ENCODE measurements at places on chromosomes 7 and 10. TPM values are rescaled to one million over a fixed set of nuclear protein-coding genes. Genes with fewer than 3 reads are reported as not detected.

The CYP2E1 gene
- 8.1 TPM for total RNA-seq

The HOXA4 gene
- total RNA-seq: 1.4 TPM

The AUTS2 gene
- total RNA-seq: 25.0 TPM

The PNLIPRP2 gene
- not detected for total RNA-seq

The RASA4B gene
- 2.0 TPM for total RNA-seq

The PLCE1 gene
- 3.5 TPM for total RNA-seq

DNA sequence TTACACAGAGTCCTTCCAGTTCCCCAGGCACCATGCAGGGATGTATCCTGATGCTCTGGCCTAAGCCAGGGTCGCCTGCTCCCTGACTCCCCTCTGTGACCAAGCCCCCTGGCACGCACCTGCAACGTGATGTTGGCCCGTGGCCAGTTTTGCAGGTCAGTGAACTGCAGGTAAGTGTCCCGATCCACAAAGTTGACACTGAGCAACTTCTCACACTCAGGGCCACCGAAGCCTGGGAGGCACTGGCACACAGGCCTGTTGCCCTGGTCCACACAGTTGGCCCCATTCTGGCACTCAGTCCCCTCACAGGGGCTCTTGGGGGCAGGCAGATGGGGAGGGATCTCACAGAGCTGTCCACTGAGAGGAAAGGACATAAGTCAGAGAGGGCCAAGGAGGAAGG is 174.3 kb downstream of the LCOR start:
- no peaks in the 10 kb centered on the region for H3K4me1 ChIP-seq
- H3K27me3 ChIP-seq: no peaks in the 10 kb centered on the region
- DNase-seq: no peak

GRCh38 chr10:118698421-118698820 is 56.3 kb downstream of the CACUL1 start:
- H3K4me3 ChIP-seq: no peak overlapping the region
- H3K4me1 ChIP-seq: no peaks in the 10 kb centered on the region
- no peak overlapping the region for H3K27ac ChIP-seq
- no peaks in the 10 kb centered on the region for H3K36me3 ChIP-seq
- H3K27me3 ChIP-seq: no peaks in the 10 kb centered on the region

DNA sequence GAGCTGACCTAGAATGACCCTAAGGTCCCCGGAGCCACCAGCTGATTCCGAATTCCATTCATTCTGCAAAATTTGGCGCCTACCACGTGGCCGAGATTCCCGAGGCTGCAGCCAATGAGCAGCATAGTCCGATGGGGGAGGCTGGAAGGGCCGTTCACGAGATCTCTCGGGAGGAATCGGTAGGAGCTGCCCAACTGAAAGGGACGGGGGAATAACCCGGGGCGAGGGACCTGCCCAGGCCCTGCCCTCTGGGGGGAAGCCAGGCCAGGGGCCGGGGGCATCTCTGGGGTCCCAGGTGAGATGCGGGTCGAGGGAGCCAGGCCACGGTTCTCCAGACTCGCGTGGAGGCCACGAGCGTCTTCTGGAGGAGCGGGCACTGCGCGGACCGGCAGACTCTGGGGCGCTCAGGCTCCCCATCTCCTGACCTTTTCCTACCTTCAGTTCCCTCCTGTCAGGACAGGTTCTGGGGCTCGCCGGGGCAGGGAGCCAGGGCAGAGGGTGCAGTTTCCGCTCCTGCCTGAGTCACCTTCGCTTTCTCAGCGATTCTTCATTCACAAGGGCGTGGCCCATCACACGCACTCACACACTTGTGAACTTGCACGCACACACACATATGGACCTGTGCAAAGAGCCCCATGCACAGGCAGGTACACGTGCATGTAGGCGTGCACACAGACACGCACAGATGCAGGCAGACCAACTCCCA is 173.4 kb downstream of the RNF216 start:
- no peak overlapping the region for H3K4me3 ChIP-seq
- H3K36me3 ChIP-seq: no peaks in the 10 kb centered on the region
- DNase-seq: no peak
- H3K27ac ChIP-seq: no peak overlapping the region
- H3K4me1 ChIP-seq: no peaks in the 10 kb centered on the region
- H3K27me3 ChIP-seq: no peaks in the 10 kb centered on the region

DNA sequence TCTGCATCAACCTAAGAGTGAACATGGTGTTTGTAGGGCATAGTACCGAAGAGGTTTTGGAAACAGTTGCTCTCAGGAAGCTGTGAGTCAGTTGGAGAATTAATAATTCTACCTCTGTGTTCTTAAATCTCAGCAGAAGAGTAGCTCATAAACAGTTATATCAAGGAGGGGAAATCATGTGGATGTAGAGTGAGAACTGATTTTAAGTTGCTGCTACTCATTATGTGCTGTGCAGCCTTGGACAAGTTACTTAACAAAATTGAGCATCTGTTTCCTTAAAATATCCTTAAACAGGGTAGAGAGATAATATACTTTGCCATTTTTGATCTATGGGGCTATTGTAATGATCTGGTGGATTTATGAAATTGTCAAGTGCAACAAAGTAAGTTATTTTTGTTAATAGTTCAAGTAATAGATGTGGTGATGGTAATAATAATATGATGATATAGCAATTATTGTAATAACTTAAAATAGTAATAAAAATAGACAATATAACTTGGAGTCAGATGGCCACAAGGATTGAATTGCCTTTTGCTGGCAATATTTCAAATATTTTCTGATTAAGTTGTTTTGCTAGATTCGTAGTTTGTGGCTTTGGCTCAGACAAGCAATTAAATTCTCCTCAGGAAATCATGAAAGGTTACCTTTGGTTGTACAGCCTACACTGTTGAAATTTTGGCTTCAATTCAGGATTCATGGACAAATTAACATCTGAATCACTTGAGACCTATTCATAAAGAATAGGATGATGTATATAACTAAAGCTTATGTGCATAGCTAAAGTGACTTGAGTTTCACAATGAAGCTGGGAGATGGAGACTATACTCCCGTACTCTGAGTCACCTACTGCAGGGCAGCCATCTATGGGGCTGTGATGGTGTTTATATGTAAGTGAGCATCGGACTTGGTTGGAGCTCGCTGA is 228.5 kb downstream of the CDK14 start:
- H3K27me3 ChIP-seq: no peaks in the 10 kb centered on the region
- no peak for DNase-seq
- no peak overlapping the region for H3K4me3 ChIP-seq

DNA sequence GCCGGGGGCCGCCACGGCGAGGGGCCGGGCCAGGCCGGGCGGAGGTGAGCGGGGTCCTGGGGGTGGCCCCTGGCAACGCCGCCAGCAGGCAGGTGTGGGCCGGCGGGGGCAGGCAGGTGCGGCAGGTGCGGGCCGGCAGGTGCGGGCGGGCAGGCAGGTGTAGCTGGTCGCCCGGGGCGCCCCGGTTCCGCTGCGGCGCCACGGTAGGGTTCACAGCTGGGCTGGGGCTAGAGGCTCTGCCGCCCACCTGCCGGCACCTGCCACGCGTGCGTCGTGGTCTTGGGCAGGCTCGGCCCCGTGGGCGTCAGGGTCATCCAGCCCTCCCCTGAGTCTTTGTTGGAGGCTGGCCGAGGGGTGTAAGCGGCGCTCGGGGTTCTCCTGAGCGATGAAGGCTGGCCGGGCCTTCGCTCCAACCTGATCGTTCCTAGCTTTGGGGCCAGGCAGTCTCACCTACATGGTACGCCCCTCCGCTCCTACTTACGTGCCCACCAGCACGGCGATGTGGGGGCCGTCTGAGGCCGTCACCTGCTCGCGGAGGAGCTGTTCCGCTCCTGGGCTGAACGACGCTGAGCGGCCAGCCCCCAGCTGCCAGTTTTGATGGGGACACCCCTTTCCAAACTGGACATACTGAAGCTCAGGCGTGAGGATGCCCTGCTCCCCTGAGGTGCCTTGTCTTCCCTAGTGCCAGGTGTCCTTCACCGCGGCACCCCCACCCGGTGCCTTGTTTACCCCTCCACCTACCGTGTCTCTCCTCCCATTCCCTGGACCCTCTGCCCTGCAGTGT is 493 bp downstream of the ZMIZ2 start:
- H3K27ac ChIP-seq: peak overlapping the region; percentile 50
- peaks cover 3% of the 10 kb centered on the region for H3K4me1 ChIP-seq
- H3K27me3 ChIP-seq: no peaks in the 10 kb centered on the region
- H3K4me3 ChIP-seq: peak overlapping the region; percentile 80

DNA sequence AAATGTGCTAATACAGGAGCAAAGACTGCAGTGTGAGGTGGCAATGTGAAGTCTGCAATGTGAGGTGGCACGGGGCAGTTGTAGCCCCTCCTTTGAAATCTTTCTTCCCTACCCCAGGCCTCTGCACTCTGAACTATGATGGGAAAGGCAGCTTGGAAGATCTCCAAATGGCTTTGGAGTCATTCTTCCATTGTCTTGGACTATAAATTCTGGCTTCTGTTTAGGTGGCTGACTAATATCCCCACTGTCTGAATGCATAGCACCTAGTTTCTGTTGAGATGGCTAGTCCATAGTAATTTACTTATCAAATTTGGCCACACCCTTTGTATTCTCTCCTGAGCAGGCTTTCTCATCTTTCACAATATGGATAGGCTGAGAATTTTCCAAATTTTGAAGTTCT is 175.0 kb downstream of the CFTR start:
- no peaks in the 10 kb centered on the region for H3K36me3 ChIP-seq
- no peaks in the 10 kb centered on the region for H3K4me1 ChIP-seq
- DNase-seq: no peak
- no peaks in the 10 kb centered on the region for H3K27me3 ChIP-seq

- no peaks in the 10 kb centered on the region for H3K4me1 ChIP-seq
- H3K4me3 ChIP-seq: no peak overlapping the region
- DNase-seq: no peak
Observed at GRCh38 chr7:43249823-43250145, 137.3 kb downstream of the HECW1 start.

- DNase-seq: no peak
- H3K27ac ChIP-seq: no peak overlapping the region
- H3K4me1 ChIP-seq: no peaks in the 10 kb centered on the region
- H3K27me3 ChIP-seq: no peaks in the 10 kb centered on the region
- no peak overlapping the region for H3K4me3 ChIP-seq
Observed at GRCh38 chr7:30831227-30831626, 60.0 kb downstream of the MINDY4 start.

DNA sequence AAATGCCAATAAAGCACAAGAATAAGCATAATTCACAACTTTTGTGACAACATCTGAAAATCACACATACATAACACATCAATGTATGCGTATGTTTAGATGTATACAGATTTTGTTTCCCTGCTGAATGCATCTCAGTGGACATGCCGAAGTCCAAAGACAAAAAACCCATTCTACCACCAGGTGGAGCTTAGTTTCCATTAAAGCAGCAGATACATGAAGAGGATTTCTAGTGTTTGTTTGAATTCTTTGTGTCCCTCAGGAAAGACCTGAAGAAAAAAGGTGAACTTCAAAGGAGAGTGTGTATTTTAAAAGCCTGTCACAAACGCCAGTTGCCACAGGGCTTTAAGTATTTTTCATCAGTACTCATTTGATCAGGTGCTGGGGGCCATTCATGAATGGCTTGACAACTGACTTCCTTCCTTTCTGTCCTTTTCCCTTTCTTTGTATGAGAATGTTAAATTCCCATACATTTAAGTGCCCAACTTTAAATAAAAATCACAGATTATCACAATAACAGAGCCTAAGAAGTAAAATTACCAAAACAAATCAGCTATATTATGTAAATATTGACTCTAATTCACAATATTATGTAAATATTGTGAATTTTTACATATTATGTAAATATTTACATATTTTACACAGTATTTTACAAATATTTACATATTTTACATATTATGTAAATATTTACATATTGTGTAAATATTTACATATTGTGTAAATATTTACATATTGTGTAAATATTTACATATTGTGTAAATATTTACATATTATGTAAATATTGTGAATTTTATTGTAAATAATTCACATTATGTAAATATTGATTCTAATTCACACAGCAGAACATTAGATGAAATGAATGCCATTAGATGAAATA is 343.0 kb downstream of the CRPPA start:
- no peak overlapping the region for H3K4me3 ChIP-seq
- H3K27me3 ChIP-seq: no peaks in the 10 kb centered on the region
- DNase-seq: peak; percentile 45

- no peaks in the 10 kb centered on the region for H3K4me1 ChIP-seq
- H3K4me3 ChIP-seq: no peak overlapping the region
- H3K36me3 ChIP-seq: no peaks in the 10 kb centered on the region
- DNase-seq: no peak
- no peaks in the 10 kb centered on the region for H3K27me3 ChIP-seq
Observed at GRCh38 chr7:51080622-51081269, 235.9 kb downstream of the COBL start.

- H3K27me3 ChIP-seq: no peaks in the 10 kb centered on the region
- no peak overlapping the region for H3K27ac ChIP-seq
- H3K4me1 ChIP-seq: no peaks in the 10 kb centered on the region
- no peak for DNase-seq
- no peak overlapping the region for H3K4me3 ChIP-seq
- H3K36me3 ChIP-seq: no peaks in the 10 kb centered on the region
Observed at GRCh38 chr10:129023082-129023481, 444.0 kb upstream of the MGMT start.

DNA sequence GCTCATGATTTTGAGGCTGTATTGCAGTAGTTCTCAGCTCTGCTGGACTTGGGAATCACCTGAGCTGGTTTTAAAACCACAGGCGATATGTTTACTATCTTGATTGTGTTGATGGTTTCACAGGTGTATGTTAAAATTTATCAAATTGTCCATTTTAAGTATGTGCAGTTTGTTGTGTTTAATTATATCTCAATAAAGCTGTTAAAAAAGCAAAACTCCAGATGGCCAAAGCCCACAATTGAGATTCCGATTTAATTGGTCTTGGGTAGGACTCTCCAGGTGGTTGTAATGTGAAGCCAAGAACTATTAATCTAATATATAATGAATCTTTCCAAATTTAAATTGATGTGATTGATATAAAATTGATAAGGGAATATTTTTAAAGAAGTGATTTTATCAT is 48.6 kb downstream of the NRCAM start:
- H3K27ac ChIP-seq: no peak overlapping the region
- no peaks in the 10 kb centered on the region for H3K4me1 ChIP-seq
- no peaks in the 10 kb centered on the region for H3K36me3 ChIP-seq
- H3K27me3 ChIP-seq: no peaks in the 10 kb centered on the region
- no peak for DNase-seq

All from prostate gland (tissue), 2 donors.